Right kidney (tissue), 9 donors: ENCODE measurements at places on chromosomes 1 and 21.
A peak's percentile ranks its signal among the peaks of the same experiment; 100 is the strongest.

- DNase-seq: no peak
Observed at GRCh38 chr1:193222056-193222615, 35.7 kb upstream of the B3GALT2 start.

DNA sequence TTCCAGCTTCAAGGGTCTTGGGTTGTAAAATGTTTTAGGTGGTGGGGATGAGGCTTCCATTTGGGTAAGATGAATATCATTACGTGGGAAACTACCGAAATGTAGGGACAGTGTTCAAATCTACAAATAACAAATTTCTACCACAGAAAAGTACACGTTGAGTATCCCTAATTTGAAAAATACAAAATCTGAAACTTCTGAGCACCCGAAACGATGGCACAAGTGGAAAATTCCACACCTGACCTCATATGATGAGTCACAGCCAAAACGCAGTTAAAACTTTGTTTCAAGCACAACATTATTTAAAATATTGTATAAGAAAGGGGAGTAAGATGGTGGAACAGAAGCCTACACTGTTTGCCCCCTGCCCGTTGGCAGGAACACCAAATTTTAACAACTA, 8.8 kb upstream of the HENMT1 start:
- no peak for DNase-seq

DNA sequence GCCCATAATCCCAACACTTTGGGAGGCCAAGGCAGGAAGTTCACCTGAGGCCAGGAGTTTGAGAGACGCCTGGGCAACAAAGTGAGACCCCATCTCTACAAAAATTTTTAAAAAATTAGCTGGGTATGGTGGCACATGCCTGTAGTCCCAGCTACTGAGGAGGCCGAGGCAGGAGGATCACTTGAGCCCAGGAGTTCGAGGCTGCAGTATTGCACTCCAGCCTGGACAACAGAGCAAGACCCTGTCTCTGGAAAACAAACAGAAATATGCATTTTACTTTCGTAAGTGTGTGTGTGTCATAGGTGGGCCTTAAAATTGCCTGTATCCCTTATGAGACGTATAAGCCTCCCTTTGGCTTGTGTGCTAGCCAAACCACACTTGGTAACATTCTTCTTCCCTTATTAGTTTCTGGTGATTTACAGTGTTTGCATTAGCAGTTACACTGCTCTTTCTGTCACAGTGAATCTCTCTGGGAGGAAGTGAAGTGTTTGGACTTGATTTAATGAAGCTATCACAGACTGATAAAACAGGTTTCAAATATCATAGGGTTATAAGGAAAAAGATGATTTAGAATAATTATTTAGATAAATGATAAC, 48.9 kb upstream of the KIF26B start:
- no peak for DNase-seq

DNA sequence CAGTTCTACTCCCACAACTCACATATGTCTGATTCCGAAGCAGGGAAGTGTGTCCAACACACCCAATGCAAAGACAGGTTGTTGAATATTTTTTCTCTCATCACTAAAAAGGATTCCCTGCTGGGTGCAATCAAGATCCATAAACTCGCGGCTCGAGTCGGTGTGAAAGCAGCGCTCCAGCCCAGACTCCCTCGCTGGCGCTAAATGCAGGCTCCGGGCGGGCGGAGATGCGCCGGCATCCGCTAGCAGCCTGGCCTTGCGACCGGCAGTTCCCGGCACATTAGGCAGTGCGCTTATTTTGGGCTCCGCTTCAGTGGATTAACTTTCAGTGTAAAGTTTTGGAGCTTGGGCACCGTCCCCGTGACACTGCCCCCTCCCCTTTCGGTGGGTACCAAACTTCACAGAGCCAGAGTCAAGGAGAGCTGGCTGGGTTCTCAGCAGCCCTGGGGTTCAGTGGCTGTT, 87.7 kb upstream of the POU3F1 start:
- DNase-seq: peak; percentile 53

DNA sequence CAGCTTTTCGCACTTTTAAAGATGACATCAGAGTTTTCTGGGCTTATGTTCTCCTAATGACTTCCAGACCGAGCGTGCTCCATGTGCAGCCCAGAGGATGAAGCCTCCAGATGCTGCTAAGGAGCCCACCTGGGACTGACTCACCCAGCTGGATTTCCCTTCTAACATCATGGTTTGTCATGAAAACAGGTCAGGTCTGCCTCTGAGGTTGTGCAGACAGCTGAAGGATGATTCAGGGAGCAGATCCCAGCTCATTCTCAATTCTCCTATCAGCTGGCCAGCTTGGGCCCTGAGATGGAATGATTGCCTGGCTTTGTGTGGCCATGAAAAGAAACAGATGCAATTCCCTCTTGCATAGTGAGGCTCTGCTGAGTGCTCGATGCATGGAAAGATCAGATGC, 123.9 kb upstream of the DUSP10 start:
- no peak for DNase-seq

DNA sequence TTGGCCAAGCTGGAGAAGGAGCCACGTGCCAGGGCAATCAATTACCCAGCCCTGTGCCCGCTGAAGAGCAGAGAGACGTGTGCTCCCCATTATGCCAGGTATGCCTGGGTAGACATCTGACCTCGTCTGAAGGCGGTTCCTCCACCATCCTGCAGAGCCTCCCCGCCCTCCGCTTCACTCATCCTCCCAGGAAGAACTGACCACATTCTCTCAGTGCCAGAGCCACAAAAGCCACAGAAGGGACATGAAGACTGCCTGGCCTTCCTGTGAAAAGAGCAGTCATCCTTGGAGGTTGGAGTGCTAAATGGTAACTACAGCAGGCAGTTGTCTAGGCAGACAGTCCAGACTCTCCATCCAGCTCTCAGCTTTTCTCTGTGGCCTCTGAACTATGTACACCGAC, 12.0 kb downstream of the SYT2 start:
- no peak for DNase-seq

DNA sequence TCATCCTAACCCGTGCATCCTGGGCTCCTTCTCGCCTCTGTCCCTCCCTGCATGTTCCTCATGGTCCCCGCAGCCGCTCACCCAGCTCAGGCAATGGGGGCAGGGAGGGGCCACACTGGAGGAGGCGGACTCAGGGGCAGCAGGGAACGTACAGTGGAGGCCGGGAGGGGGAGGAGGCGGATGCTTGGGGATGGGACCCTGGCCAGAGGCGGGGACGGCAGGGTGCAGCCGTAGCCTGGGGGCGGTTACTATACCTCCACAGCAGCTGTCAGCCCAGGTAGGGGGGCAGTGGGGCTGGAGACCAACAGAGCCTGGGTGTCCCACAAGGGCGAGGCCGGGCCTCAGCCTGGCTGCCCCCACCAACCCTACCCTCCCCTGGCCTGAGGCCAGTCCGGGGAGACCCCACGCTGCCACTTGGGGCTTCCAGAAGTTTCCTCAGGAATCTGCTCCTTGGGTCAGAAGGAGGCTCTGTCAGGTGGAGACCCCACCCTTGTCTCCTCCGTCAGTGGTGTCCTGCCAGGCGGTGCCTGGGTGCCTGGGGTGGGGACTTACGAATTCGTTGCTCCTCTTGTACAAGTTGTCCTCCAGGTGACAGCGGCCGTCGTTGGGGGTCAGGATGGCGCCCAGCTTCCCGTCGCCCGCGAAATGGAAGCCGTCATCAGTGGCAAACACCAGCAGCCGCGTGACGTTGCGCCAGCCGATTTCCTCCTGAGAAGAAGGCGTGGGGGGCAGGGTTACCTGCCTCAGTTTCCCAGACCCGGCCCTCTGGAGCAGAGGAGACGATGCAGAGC, 20.7 kb downstream of the ITGB2 start:
- no peak for DNase-seq

- no peak for DNase-seq
Observed at GRCh38 chr1:185654199-185654951, 79.8 kb upstream of the HMCN1 start.

- no peak for DNase-seq
Observed at GRCh38 chr1:169860750-169861149, 32.9 kb downstream of the SCYL3 start.
